ENCODE measurements at places on chromosomes 1 and 21.

- ATAC-seq: no peak
Observed at GRCh38 chr1:59271561-59272260, 25.2 kb upstream of the FGGY start.

DNA sequence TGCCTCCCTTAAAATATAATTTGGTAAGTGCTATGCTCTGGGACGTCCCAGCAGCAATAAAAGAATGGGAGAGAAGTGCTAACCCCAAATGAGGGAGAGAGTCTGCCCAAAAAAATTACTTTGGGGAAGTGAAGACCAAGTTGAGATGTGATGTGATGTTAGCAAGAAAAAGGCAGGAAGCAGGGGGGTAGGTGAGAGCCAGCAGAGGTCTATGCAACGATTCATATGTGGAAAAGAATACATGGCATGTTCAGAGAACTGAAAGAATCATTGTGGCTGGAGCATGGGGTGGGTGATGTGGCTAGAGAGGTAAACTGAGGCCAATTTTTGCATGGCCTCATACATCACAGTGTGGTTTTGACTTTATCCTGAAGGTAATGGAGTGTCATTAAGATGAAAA, 5.6 kb upstream of the CTPS1 start:
- no peak for ATAC-seq

GRCh38 chr1:204733869-204734596, 48.5 kb upstream of the LRRN2 start:
- no peak for ATAC-seq

- ATAC-seq: peak; percentile 84
Observed at GRCh38 chr1:244964112-244964971, 100.0 kb upstream of the HNRNPU start.

DNA sequence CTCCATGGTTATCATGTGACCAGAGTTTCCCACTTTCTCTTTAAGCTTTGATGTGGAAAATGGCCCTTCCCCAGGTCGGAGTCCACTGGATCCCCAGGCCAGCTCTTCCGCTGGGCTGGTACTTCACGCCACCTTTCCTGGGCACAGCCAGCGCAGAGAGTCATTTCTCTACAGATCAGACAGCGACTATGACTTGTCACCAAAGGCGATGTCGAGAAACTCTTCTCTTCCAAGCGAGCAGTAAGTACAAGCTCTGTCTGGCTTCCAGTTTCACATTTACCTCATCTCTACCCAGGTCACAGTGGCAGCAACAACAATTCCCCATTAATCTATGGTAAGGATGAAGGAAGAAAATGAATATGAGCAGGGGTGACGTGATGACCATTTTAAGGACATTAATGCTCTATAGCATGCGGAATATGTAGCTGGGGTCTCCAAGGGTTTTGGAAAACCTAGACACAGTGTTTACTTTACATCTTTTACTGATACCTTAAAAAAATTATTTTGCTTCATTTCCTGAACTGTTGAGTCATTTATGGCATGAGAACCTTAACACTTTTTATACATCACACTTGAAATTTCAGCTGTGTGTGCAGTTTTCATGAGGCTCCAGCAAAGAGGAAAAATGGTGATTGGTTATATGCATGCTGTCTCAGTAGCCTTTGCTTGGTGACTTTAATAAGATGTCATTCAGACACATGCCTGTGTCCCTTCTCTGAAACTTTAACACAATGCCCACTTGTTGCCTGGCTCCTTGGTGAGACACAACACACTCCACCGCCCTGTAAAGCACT, 286.3 kb upstream of the SGIP1 start:
- no peak for ATAC-seq

- ATAC-seq: no peak
Observed at GRCh38 chr1:43252225-43252624, 17.6 kb upstream of the TMEM125 start.

DNA sequence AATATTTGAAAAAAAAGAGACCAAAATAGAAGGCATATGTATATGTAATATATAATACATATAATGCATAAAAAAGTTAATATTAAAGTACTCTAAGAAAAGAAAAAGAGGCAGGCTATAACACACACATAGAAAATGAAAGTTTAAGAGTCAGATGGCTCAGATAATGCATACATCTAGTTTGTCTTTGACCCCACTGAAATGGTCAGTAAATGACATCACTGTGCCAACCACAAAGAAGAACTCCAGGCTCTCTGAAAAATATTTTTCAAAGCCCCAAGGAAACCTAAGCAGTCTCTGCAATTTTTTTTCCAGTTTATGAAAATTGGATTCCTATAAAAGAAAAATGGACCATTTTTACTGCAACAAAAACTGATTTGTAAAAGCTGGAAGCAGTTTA, 55.4 kb upstream of the SCYL3 start:
- peak; percentile 82 for ATAC-seq

GRCh38 chr1:153100245-153100644, 5.9 kb upstream of the SPRR2E start:
- ATAC-seq: peak; percentile 22

DNA sequence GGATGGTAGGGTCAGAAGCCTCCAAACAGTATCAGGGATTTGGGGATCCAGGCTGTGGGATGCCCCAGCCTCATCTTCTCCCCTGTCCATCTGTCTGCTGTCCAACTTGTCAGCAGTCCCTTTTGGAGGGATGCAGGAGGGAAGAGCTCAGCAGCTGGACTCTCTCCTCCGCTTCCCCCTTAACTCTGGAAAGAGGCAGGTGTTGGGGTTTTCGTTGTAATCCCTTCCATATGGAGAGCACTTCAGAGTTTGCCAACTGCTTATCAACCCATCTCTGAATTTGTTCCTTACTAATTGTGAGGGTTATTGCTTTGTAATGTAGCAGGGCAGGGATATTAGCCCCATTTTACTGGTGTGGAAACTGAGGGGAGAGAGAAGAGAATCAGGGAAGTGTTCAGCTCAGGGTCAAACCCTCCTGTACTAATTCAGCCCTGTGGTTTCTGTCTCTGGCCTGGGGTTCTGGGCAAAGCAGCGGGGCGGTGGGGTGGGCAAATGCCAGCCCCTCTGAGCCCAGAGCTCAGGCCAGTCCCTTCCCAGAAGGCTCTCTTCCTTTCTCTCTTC, 3.2 kb downstream of the CITED4 start:
- ATAC-seq: no peak

GRCh38 chr1:178725466-178726086, 532 bp downstream of the RALGPS2 start:
- peak; percentile 67 for ATAC-seq

- ATAC-seq: no peak
Observed at GRCh38 chr1:165826565-165827267, 698 bp upstream of the UCK2 start.

GRCh38 chr1:64019818-64020217, 183.6 kb upstream of the UBE2U start:
- peak; percentile 88 for ATAC-seq

GRCh38 chr1:107593501-107594209, 371.3 kb downstream of the VAV3 start:
- ATAC-seq: no peak

DNA sequence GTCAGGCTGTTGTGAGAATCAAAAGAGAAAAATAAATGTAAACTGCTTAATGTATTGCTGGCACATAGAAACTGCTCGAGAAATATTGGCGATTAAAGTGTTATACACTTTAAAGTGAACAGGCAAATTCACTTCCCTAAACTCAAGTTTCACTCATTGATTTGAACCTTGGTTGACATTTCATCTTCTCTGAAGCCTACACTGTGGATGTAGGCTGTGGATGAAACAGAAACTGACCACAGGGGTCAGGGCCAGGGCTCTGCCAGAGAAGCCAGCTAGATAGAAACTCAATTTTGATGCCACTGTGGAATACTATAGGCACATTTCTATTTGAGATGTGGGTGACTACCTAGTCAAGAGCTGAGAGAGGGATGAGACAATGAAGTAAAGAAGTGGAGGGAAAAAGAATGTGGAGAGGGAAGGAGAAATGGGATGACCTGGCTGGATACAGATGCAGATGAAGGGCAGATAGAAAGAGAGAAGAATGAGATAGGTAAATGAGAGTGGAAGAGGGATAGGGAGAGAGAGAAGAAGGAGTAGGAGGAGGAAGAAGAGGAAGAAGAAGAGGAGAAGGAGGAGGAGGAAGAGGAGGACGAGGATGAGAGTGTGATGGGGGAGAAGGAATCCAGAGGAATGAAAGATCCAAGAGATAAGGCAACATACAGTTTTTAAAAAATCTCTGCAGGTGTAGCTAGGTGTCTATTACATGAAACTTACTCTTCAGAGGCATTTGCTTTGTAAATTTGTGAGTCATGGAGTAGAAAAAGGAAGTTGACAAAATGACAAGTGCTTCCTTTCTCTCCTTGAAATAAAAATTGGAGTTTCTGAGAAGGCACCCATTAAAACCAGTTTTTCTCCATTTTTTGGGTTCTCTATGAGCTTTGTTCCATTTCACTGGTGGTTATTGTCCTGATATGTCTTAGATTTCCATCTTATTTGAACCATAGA, 17.4 kb upstream of the CD1D start:
- no peak for ATAC-seq

DNA sequence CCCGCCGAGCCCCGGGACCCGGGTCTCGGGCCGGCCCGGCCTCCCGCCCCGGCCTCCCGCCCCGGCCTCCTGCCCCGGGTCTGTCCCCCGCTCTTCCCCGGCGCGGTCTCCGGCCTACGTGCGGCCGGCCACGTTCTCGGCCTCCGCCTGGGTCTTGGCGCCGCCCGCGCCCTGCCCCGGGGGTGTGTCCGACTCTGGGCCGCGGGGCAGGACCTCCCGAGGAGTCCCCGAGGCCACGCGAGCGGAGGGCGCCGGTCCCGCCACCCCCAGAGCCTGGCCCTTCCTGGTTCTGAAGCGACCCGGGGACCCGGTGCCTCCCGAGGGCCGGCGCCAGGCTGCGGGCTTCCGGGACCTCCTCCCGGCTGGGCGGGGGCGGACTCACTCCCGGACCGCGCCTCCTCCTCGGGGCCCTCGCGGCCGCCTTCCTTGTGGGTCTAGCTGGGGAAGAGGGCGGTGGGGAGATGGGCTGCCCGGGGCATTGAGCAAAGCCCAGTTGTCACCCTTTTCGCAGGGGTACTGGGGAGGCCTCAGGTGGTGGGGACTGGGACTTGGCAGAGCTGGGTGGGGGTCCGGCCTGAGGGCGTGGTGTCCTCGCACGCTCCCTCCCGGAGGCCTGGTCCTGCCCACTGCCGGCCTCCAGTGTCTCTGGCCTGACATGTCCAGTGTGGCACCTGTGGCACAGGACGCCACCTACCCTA, 558 bp downstream of the PFKL start:
- ATAC-seq: peak; percentile 68

DNA sequence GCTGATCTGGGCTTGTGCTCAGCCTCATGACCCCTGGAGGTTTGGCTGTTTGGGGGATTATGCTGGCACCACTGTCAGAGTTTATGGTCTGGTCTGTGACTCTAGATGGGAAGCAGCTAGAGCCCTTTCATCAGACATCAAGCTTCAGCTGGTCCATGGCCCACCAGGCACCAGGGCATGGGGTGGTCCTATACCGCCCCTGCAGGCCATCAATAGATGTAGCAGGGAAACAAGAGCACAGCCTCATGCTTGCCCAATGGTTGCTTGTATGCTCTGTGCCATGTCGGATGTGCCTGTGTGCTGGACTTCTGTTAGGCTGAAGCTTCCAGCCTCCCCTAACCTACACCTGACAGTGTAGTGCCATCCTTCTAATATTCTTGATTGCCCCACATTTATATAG, 71.1 kb upstream of the CD34 start:
- ATAC-seq: peak; percentile 91

GRCh38 chr1:19435851-19436455, 49.4 kb downstream of the CAPZB start:
- ATAC-seq: no peak

DNA sequence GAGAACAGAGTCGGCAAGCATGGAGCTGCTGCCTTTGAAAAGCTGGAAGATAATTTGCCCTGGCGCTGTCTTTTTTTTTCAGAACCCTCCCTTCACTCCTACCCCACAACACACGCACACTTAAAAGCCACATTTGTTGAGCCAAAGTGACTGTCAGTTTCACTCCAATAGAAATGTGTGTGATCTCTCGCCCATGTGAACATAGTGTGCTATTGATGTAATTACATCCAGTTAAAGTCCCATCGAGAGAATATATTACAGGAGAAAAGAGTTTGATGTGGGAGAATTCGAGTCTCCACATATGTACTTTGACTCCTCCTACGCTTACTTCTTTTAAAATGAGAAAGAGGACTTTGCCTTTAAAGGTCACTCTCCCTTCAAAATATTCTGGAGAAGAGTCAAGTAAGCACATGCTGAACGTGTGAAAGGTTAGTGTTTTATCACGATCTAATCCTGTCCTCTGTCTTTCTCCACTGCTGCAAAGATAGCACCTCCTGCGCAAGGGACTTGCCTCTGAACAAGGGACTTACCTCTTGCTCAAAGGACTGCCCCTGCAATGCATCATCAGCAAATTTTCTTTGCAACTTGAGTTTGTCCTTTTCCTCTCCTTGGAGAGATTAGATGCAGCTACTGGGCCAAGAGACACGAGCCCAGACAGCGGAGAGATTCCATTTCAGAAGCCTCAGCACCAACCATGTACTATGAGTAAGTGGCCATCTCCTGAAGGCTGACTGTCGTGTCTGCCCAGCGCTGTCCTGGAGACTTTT, 613.9 kb downstream of the PTPRU start:
- ATAC-seq: no peak

- ATAC-seq: no peak
Observed at GRCh38 chr1:4447778-4448420, 206.5 kb upstream of the AJAP1 start.

DNA sequence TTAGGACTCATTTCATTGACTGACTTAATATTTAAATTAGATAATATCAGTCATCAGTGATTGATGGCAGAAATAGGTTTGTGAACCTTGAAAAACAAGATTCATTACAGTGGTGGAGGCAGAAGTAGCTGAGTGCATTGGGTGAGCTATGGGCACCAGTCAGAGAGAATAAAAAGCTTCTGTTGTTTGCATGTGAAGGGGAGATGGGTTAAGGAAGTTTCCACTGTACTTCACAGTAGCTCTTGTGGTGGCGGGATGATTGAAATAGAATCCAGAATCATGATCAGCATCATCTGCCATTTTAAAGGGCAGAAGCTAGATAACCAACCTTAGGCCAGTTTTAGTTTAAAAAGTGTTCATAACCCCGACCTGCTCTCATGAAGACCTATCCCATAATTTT, 66.2 kb downstream of the DTL start:
- no peak for ATAC-seq

GRCh38 chr1:31762726-31763670, 1.1 kb downstream of the ADGRB2 start:
- ATAC-seq: peak; percentile 73

DNA sequence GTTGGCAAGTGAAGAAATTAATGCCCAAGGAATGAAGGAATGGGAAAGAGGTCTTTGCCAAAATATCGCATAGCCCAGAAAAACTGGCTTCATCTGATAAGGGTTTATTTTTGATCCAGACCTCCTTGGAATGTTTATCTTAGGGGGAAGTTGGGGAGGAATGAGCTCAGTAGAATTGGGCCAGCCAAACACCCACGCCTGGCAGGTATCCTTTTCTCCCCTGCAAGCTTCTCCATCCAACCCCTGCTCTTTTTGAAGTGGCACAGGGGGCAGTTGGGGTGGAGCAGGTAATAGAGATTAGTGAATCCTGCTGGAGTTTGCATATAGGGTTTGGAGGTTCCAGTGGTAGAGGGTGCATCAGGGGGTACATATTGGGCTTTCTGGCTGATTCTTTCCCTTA, 21.1 kb downstream of the INTS3 start:
- peak; percentile 14 for ATAC-seq

Data from SK-N-SH treated with all-trans-retinoic acid at 6 μM for 48 hours (cell line).